GM04503 (cell line): ENCODE measurements at places on chromosomes 4 and X.

- no peak for DNase-seq
Measured at GRCh38 chr4:7032596-7032995, 10.6 kb upstream of the TADA2B start.

GRCh38 chrX:153933748-153934147, 1.1 kb downstream of the NAA10 start:
- peak; percentile 35 for DNase-seq

DNA sequence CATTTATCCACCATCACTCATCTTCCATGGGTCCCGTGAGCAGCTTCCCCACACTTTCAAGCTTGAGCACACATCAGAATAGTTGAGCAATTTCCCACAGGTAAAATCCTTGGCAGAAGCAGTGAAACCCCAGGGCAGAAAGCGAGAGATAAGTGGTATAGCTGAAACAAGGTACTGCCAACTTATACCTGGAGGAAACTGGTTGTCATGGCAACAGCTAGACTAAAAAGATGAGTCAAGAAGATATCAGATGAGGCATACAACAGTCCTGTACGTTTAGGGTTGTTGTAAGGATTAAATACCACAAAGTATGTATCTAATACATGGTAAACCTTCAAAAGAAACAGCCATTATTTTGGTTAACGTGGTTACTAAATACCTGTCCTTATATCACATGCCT, 66.9 kb upstream of the PHOX2B start:
- no peak for DNase-seq

DNA sequence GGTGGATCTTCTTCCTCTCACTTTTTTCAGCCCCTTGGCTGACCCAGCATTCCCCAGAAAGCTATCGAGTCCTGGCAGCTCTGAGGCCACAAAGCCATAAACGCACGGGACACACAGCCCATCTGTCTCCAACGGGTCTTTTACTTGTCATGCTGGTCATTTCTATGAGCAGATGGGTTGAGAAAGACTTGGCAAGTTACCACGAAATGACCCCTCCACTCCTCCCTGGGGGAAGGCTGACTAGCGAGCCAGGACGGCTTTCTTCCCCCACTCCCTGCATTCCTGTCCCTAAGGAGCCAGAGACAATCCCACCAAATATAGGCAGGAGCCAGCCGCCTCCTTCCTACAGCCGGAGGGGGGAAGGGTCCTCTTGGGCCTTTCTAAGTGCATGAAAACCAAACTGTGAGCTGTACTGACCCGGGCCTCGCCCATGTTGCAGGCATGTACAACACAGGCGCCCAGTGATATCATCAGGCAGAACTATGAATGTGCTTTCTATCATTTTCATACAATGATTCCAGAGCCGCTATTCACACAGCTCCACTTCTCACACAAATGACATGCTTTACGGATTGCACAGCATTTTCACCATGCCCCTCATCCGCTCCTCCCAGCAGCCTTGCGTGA, 28.6 kb downstream of the AFAP1 start:
- DNase-seq = peak; percentile 78

GRCh38 chrX:46953137-46953527, 40.9 kb downstream of the JADE3 start:
- DNase-seq = no peak

- DNase-seq = no peak
Measured at GRCh38 chr4:187469627-187470026, 525.9 kb upstream of the ZFP42 start.

GRCh38 chr4:177070533-177071058, 239.1 kb upstream of the NEIL3 start:
- no peak for DNase-seq

GRCh38 chr4:124573056-124573455, 139.5 kb downstream of the ANKRD50 start:
- no peak for DNase-seq

DNA sequence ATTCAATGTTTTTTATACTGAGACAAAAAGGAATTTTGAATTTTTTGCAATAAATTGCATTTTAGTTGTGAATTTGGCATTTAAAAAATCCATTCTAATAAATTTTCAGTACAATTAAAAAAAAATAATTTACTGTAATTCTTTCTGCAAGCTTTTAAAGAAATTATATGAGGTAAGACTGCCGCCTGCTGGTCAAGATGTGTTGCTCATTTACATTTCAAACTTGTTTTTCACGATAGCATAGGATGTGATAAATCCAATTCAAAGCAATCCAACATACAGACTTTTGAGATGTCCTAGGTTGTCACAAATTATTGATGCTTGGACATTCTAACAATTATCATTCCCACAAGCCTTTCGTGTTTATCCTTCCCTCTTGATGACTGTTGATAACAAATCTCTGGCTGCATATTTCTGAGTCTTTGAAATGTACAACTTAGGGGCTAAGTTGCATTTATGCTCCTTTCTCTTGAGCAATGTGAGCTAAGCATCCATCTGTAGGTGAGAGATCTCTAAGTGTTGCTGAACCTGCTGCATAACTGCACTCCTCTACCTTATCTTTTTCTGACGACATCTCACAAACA, 21.7 kb upstream of the MFAP3L start:
- no peak for DNase-seq

DNA sequence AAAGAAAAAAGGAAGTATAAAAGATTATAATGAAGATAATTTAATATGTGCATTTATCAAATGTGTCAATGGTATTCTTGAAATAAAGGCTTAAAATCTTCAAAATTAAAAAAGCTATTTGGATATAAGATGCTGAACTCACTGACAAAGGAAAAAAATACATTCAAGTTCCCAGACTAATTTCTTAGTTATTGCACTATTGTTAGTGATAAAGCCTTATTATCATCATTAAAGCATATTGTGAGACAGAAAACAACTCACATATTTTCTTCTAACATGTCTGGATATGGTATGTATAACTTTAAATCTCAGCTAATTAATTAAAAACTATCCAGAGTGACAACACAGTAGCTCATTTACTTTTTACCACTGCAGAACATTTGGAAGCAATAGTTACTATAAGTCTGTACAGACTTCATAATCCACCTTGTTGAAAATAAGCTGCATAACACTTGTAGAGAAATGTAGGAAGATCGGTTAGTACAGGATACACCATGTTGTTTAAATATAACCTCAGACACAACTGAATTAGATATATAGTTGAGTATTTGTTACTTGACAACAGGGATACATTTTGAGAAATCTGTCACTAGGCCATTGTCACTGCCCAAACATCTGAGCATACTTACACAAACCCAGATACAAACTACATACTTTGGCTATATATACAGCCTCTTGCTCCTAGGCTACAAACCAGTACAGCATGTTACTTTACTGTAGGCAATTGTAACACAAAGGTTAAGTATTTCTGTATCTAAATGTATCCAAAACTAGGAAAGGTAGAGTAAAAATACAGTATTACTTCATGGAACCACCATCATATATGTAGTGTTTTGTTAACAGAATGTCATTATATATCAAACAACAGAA, 12.8 kb upstream of the FAM200B start:
- no peak for DNase-seq

- DNase-seq = no peak
Measured at GRCh38 chrX:11600578-11600977, 65.1 kb downstream of the ARHGAP6 start.
